ENCODE measurements at places on chromosomes 2 and 18.
A peak's percentile ranks its signal among the peaks of the same experiment; 100 is the strongest.

DNA sequence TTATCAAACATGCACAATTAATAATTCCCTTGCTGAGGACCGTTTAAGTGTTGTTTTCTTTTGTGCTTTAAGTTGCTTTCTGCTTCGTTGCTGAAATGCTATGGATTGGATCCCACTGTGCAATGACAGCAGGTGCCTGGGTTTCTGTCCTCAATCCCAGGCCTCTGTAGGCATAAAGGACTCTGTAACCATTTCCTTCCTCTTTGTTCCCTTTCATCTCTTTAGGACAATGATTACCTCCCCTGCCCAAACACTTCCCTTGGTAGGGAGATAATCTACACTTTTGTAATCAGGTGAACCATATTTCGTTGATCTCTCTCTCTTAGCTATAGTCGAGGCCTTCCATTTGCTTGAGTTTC lies 58.6 kb upstream of the LYPD6B start:
- DNase-seq: no peak

- peak; percentile 65 for DNase-seq
Measured at GRCh38 chr18:51051105-51051712, 21.2 kb downstream of the SMAD4 start.

DNA sequence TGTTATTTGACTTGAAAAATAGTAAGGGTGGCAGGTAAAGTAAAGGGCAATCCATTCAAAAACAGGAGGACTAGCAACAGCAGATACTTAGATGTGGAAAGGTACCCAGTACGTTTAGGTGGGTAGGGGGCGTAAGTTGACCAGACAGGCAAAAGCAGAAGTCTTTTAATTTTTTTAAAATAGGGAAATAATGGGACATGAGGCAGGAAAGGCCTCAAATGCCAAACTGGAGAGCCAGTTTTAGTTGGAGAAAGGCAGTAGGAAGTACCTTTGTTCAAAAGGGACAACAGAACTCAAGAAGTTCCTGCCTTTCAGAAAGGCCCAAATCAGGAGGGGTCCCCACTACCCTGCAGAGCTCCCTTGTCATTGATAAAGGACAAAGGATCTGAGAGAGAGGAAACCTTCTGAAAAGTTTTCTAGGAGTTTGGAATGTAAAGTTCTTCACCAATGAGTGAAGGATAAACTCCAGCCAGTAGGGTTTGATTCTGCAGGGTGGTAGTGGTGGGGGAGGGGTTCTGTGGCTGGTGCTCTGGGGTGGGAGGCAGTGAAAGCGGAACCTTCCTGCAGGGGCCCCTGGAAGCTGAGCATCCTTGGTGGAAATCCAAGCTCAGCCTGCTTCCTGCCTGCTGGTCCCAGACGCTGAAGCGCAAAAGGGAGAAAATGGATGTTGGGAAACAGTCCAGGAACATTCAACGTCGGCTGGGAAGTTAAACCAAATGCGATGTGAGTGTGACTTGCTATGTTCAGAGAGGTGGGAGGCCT lies 40.1 kb downstream of the TMEM17 start:
- DNase-seq: no peak

GRCh38 chr2:160222546-160223283 lies 22.6 kb upstream of the ITGB6 start:
- DNase-seq: no peak

DNA sequence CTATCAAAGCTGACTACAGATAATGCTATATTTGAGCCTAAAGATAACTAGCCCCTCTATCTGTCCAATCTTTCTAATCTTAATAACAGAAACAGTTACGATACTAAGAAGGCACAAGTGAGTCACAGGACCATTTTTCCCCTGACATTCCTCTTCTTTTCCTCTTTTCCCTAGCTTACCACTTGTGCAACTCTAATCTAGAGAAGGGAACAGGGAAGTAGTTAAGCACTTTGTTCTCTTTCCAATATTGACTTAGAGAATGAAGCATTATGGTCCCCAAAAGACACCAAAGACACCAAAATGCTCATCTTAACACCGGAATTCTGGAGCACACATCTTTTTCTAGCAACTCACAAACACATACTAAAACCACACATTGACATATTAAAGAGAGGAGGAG lies 1.8 kb downstream of the PDE11A start:
- no peak for DNase-seq

GRCh38 chr2:240596491-240596931 lies 10.0 kb downstream of the CAPN10 start:
- no peak for DNase-seq

DNA sequence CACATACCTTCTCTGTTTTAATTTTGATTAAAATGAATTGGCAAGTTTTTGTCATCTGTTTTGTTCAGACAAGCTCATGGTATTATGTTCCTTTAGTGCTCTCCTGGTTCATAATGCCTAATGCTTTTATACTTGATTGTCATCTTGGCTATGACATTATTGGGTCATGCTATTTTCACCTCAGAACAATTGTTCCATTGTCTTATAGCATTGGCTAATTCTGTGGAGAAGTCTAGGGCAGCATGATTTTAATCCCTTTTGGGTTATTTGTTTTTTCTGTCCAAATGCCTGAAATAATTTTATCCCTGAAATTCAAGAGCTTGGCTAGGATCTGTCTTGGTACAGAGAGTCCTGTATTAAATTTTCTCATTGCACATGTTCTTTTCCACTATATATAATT lies 83.8 kb upstream of the CCDC85A start:
- no peak for DNase-seq

Measured in IMR-90 (cell line).